ENCODE measurements at places on chromosomes 4 and X. TPM values are rescaled to one million over a fixed set of nuclear protein-coding genes. Genes with fewer than 3 reads are reported as not detected.

FRMPD4 gene
- total RNA-seq: 0.13 TPM

TEX13D gene
- total RNA-seq: not detected

MAOB gene
- 0.13 TPM for total RNA-seq

SLITRK2 gene
- total RNA-seq: not detected

NLGN4X gene
- 2.0 TPM for total RNA-seq

GPR173 gene
- 1.7 TPM for total RNA-seq

PFKFB1 gene
- total RNA-seq: 0.19 TPM

ACE2 gene
- total RNA-seq: 0.12 TPM

HS3ST1 gene
- total RNA-seq: 2.5 TPM

TMEM47 gene
- total RNA-seq: 115 TPM

PPP1R2C gene
- total RNA-seq: not detected

P2RY10 gene
- not detected for total RNA-seq

IL3RA gene
- total RNA-seq: 0.26 TPM

SLC2A9 gene
- total RNA-seq: 2.6 TPM

GLUD2 gene
- total RNA-seq: 2.9 TPM

CLGN gene
- total RNA-seq: 0.81 TPM

MAGEB1 gene
- not detected for total RNA-seq

NDNF gene
- 0.25 TPM for total RNA-seq

MAEA gene
- 56.5 TPM for total RNA-seq

SPON2 gene
- total RNA-seq: 2.6 TPM

PDGFC gene
- 15.6 TPM for total RNA-seq

ADGRL3 gene
- 3.0 TPM for total RNA-seq

SLC9A7 gene
- total RNA-seq: 46.8 TPM

FBXO8 gene
- total RNA-seq: 48.1 TPM

SOWAHB gene
- under 0.01 TPM for total RNA-seq

ZCCHC18 gene
- 0.26 TPM for total RNA-seq

RTL9 gene
- 0.06 TPM for total RNA-seq

TIMM8A gene
- 2.9 TPM for total RNA-seq

KCND1 gene
- 0.56 TPM for total RNA-seq

PLS3 gene
- total RNA-seq: 974 TPM

S100P gene
- not detected for total RNA-seq

CXorf49 gene
- not detected for total RNA-seq

PDCL2 gene
- not detected for total RNA-seq

TEX13B gene
- total RNA-seq: not detected

SAGE1 gene
- not detected for total RNA-seq

PAGE2 gene
- not detected for total RNA-seq

WFS1 gene
- 15.6 TPM for total RNA-seq

KIF4A gene
- total RNA-seq: 11.4 TPM

CORIN gene
- total RNA-seq: 0.13 TPM

SLC34A2 gene
- total RNA-seq: not detected

All from aortic smooth muscle cell (primary cell).